ENCODE measurements at places on chromosomes 2 and 18.

GRCh38 chr18:61245276-61245675, 88.0 kb upstream of the CDH20 start:
- no peak for DNase-seq

- no peak for DNase-seq
These were observed 75.1 kb downstream of the HAUS1 start for GRCh38 chr18:46179306-46179705.

DNA sequence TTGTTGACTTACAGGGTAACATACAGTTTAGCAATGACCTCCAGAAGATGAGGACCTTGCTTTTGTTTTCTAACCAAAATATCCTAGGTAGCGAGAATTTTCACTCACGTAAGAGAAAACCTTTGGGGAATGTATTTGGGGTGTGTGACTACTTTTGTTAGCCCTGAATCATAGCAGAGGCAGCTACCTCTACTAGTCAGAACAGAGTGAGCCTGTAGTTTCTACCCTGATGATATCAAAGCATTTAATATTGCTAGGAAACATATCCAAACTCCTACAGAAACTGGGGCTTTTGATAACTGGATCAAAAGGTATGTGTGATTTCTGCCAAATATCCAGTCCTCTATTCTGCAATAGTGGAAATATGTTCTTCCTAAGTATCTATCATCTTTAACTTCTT, 462.6 kb upstream of the ZEB2 start:
- DNase-seq = no peak

- no peak for DNase-seq
These were observed 12.4 kb downstream of the ANO7 start for GRCh38 chr2:241200822-241201395.

GRCh38 chr2:75174981-75175380, 24.3 kb downstream of the TACR1 start:
- DNase-seq = no peak

DNA sequence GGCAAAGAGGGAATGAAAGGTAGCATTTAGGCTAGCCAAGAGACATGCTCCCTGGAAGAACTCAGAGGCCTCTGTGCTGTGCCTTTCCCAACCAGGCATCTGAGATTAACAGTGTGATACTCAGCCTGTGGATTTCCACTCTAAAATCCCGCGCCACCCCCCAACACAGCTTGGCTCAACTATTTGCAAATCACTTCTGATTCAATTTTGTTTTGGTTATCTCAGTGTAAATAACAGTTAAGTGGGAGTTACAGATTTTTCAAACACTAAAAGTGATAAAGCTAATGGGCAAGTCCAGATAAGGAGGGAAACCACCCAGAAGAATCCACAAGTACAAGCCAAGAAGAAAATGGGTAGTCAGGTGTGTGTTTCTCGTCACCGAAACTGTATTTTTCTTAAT, 1.4 kb upstream of the NRP2 start:
- DNase-seq = no peak

DNA sequence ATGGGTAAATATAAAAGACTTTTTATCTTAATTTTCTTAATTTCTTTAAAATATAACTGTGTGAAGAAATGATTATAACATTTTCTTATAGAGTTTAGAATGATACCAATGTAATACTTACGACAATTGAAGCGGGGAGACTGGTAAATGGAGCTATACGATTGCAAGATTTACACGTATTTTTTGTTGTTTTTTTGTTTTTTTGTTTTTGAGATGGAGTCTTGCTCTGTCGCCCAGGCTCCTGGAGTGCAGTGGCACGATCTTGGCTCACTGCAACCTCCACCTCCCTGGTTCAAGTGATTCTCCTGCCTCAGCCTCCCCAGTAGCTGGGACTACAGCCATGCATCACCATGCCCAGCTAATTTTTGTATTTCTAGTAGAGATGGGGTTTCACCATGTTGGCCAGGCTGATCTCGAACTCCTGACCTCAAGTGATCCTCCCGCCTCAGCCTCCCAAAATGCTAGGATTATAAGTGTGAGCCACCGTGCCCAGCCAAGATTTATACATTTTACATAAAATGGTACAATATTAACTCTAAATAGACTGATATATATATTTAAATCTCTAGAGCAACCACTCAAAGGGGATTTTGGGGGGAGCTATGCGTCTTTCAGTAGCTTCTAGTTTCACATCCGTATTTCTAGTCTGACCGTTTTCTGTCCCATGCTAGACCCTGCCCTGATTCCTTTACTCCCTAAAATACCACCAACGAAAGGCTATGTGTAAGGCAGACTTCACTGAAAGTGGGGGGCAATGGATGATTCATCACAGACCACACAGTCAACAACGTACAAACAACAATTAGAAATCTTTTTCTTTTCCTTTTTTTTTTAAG, 28.2 kb upstream of the ATG16L1 start:
- no peak for DNase-seq

GRCh38 chr2:110099038-110099425, 16.6 kb downstream of the MALL start:
- no peak for DNase-seq

- no peak for DNase-seq
These were observed 13.4 kb downstream of the STAMBP start for GRCh38 chr2:73841912-73842738.

- no peak for DNase-seq
These were observed 177.4 kb upstream of the CWC22 start for GRCh38 chr2:180184506-180184905.

DNA sequence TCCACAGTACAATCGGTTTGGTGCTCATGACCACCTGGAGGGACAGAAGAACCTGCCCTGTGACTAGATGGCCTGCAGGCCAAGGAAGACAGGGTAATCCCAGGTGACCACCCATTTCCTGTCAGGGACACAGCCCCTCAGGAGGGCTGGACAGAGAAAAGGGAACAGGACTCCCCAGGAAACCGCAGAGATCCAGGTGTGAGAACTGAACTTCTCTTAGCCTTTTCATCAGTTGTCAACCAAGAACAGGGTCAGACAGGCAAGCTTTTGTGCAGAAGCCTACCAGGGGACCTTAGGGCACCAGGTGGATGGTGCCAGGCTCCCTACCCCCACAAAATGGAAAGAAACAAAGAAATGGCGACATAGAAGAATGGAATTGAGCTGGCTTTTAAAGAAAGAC, 132.3 kb downstream of the HDAC4 start:
- DNase-seq = no peak

- DNase-seq = no peak
These were observed 271.6 kb downstream of the EIPR1 start for GRCh38 chr2:3105814-3106569.

GRCh38 chr18:13136904-13137669, 81.5 kb upstream of the LDLRAD4 start:
- DNase-seq = peak; percentile 66

DNA sequence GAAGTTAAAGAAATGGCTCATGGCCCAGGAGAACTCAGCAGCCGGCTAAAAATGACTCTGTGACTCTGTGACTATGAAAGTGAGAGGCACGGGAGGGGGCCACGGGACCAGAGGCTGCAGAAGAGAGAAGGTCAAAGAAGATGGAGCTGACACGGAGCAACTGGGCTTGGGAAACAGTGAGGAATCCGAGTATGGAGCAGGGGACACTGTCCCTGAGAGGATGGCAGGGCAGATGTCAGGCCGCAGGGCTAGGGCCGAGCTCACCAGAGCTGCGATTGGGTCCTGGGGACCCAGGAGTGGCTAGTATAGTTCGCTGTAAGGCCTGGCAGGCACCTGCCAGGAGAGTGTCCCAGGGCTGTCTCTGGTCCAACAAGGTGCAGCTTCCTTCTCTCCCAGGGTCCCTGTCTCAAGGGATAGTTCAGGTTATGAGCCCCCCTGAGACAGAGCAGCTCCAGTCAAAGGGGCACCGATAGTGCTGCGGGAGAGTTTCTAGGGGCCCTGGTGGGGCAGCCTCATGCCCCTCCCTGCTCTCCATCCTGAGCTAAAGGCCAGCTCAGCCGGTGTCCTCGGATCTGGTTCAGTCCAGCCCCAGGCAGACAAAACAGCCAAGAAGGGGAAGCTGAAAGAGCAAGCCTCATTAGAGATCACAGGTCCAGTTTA, 42.7 kb downstream of the CIB4 start:
- DNase-seq = no peak

- DNase-seq = no peak
These were observed 36.7 kb downstream of the NDUFAF7 start for GRCh38 chr2:37268111-37268510.

DNA sequence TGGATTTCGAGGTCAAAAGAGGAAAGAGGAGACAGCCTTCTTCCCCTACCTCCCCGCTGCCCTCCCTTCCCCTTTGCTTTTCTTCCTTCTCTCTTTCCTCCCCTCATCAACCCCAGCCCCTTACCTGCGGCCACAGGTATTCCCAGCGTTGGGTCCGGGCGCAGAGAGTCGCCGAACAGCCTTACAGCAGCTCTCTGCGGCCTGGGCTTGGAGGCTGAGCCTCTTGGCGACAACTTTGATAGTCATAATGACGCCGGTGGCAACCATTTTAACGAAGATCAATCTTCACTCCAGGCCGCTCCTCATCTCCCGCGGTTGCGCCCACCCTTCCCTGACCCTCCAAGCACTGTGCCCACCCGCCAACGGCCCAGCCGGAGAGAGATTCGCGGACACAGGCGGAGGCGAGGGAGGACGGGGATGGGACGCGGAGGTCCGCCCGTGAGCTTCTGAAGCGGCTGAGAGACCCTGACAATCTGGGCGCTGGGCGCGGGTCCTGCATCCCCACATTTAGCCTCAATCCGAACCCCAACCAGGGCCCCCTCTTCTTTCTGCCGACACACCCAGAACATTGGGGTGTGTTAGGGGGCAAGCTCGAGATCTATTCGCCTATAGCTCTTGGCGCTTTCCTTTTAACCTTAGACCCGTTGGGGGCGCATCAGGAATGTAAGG, 1.5 kb upstream of the EVX2 start:
- DNase-seq = no peak

GRCh38 chr2:20609349-20609994, 41.4 kb downstream of the HS1BP3 start:
- no peak for DNase-seq

GRCh38 chr2:127575185-127575765, 39.8 kb downstream of the MYO7B start:
- DNase-seq = no peak

DNA sequence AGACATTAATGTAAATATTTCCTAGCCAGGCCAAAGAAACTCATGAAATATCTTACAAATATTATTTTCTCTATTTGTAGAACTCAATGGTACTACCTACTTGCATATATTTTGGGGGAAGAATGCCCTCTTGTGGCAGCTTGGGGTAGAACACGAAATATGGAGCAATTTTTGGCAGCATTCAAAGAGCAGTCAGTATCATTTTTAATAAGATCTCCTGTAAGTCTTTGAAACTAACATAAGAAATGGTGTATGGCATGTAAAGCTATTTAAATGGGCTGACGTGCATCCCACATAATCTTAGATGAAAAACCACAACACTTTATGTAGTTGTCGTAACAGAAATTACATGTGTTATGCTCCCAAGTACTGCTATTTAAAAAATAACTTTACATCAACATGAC, 62.3 kb upstream of the CCDC195 start:
- DNase-seq = peak; percentile 44

GRCh38 chr2:223019987-223020717, 31.8 kb upstream of the KCNE4 start:
- no peak for DNase-seq

DNA sequence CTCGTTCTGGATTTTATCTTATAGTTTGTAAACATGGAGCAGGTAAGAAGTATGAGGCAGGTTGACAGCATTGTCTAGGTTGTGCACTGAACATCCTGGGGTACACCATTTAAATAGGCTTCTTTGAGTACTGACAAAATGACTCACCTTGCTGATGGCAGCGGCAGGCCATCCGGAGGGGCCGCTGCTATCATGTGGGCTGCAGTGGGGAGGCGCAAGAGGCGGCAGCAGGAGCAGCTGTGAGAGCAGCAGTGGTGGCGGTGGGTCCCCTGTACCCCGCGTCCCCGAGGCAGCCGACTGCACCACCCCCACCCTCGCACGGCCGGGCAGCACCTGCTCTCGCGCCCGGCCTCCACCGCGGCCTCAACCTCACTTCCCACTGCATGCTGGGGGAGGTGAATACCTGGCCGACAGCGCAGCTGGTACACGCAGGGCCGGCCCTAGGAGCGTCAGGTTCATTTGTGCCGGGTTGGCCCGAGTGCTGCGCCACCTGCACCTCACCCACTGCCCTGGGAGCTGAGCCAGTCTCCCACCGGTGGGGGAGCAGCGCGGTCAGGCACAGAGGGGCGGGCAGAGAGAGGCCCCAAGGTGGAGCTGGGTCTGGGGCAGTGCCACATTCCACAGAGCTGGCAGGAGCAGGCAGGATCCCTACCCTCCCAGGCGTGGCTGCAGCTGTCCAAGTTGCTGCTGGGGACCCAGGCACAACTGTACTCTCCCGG, 154.5 kb upstream of the RBMS1 start:
- DNase-seq = no peak

- DNase-seq = no peak
These were observed 152.2 kb downstream of the MYT1L start for GRCh38 chr2:2178921-2179320.

DNA sequence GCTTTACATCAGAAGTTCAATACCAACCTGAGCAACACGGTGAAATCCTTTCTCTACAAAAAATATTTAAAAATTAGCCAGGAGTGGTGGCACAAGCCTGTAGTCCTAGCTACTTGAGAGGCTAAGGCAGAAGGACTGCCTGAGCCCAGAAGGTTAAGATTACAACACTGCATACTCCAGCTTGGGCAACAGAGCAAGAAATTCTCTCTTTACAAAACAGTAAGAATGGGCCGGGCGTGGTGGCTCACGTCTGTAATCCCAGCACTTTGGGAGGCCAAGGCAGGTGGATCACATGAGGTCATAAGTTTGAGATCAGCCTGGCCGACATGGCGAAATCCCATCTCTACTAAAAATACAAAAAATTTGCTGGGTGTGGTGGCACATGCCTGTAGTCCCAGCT, 113.2 kb downstream of the USP34 start:
- DNase-seq = no peak

GRCh38 chr18:10850840-10851239, 298.5 kb downstream of the PIEZO2 start:
- no peak for DNase-seq

GRCh38 chr18:79523206-79523735, 127.5 kb downstream of the NFATC1 start:
- DNase-seq = no peak

DNA sequence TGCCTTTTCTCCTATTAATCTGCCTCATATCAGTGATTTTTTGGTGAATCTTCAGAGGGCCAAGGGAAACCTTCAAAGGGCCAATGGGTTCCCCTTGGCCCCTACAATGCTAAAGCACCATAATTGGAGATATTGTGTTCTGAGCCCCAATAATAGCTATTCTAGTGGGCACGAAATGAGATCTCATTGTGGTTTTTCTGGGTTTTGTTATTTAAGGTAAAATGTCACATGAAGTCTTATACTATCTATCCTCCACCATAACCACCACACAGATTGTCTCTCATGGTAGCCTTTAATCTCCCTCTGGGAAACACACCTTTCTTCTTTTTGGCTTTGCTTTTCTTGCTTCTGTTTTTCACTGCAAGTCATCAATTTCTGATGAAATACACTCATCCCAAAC, 152.8 kb downstream of the B3GNT2 start:
- DNase-seq = no peak

- no peak for DNase-seq
These were observed 1.5 kb upstream of the PROM2 start for GRCh38 chr2:95272781-95273180.

- no peak for DNase-seq
These were observed 7.2 kb downstream of the PDCD1 start for GRCh38 chr2:241851325-241852115.

GRCh38 chr2:133570542-133570941, 2.3 kb upstream of the NCKAP5 start:
- DNase-seq = no peak

- DNase-seq = no peak
These were observed 25.9 kb downstream of the CCDC85A start for GRCh38 chr2:56209701-56210100.

Data from immature natural killer cell (primary cell).